ENCODE measurements at places on chromosomes 4 and X.
A peak's percentile ranks its signal among the peaks of the same experiment; 100 is the strongest.

GRCh38 chrX:44173219-44173618 lies 170.3 kb downstream of the EFHC2 start:
- no peak for DNase-seq

DNA sequence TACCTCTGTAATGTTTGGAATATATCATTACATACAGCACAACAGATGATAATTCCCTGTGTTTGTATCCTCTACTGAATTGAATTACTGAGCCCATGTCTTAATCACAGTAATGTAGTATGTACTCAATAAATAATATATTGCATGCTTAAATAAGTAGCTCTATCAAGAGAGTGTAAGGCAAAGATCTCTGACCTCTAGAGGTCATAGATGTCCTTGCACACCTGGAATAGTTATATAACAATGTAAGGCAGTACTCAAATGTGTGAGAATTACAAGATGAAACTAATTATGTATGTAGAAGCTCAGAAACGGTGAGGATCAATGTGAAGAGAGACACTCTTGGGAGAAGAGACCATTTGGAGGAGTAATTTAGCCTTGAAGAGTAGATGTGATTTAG lies 14.3 kb upstream of the GCNA start:
- no peak for DNase-seq

DNA sequence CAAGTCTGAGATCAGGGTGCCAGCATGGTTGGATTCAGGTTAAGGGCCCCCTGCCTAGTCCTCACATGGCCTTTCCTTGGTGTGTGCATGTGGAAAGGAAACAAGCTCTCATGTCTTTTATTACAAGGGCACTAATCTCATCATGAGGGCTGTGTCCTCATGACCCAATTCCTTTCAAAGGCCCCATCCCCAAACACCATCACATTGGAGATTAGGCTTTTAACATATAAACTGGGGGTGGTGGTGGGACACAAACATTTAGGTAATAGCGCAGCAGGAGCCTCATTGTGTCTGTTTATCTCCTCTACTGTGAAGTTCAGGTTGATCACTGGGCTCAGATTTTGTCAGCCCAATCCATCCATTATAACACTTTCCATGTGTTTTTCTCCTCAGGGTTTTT lies 41.0 kb downstream of the BEX3 start:
- no peak for DNase-seq

DNA sequence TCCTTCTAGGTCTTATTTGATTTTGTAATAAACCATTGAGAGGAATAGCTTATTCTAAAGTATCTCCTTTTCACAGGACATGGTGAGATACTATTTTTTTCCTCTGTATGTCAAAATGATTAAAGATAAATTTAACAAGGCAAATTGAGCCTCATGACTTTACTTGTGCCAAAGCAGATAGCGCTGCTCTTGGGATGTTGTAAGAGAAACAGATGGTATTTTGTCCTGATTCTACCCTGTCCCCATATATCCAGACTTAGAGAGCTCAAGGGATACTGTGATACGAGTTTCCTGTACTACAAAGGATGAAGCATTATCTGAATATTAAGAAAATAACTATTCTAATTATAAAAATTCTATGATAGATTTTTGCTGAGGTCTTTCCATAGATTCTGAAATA lies 34.0 kb downstream of the EMCN start:
- DNase-seq = no peak

DNA sequence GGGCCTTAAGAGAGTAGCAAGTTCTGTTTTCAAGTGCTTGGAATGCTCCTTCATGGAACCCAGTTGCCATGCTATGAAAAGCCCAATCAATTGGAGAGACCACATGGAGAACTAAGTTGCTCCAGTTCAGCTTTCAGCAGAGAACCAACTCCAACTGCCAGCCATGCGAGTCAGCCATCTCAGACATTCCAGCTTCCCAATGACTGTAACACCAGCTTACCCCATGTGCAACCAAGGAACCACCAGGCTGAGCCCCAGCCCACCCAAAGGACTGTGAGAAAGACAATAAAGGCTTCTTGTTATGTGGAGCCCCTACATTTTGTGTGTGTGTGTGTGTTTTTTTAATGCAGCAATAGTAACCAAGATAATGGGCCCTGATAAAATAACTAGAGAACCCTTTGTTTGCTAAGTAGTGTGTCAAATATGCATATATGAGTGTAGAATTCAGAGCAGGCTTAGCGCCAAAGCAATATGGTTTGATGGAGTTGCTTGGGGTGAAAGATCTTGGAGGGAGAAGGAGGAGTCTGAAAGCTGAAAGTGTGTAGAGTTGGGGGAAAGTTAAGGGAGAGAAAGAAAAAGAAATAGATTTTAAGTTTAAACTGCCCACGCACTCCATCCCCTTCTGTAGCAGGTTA lies 35.0 kb upstream of the CCKAR start:
- DNase-seq = no peak

DNA sequence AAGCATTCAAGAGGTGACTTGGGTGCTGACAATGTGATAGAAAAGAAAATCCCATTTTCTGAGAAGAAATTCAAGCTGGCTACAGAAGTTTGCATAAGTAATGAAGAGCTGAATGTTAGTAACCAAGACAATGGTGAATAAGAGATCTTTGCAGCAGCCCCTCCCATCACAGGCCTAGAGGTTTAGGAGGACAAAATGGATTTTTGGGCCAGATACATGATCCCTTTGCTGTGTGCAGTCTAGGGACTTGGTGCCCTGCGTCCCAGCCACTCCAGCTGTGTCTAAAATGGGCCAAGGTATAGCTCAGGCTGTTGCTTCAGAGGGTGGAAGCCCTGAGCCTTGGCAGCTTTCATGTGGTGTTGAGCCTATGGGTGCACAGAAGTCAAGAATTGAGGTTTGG lies 107.0 kb upstream of the EPHA5 start:
- DNase-seq = no peak

DNA sequence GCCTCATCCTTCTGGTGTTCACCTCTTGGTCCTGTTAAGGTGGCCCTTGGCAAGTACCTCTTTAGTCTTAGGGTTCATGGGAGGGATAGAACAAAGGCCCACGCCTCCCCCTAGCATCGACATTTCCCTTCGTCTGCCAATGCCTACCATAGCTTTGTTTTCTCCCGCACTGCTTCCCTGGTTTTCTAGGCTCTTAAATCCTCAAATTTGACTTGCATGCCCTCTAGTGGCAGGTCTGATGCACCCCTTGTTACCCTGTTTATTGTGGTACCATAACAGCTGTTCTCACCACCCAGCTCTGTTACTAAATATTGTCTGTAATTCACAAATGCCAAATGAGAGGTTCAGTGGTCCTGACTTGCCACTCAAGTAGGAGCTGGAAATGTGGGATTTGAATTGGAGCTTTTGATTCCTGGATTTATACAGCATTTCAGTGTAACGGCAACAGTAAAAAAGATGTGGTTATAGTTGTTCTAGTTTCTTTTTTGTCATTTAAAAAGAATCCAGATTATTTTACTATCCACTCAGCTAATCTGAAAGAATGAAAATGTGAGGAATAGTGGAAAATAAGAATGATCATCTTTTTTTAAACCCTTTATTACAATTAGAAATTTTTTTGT lies 100.1 kb downstream of the REPS2 start:
- DNase-seq = peak; percentile 54

DNA sequence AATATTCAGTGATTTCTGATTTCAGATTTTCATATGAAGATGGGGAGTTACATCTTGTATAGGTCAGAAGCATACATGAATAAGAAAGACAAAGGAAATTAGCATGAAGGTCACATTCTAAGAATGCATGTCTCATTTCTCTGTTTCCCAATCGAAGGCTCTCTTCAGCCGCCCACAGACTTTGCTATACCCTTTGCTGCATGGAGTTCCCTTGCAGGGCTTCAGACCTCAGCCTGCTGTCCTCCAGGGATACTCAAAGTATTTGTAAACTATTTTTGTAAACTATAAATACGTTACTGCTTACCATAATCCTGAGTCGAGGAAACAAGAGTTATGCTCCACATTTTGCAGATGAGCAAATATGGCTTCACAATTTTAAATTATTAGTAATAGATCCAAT lies 738.4 kb downstream of the PCDH18 start:
- DNase-seq = no peak

DNA sequence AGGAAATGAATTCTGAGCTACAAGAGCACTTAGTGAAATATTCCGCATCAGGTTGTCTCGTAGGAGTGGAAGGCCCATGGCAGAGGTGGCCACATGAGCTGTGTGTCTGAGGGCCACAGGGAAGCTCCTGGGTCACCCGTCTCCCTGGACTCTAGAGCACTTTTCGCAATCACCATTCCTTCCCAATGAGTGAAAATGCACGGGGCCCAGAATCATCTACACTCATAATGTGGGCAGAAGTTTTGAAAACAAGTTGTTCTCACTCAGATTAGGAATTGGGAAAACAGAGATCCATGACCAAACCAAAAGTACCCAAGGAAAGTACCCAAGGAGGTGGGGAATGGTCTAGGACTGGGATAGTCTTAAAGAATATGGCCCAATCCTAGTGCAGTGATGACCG lies 94.4 kb downstream of the SCD5 start:
- no peak for DNase-seq

GRCh38 chr4:27429364-27429871 lies 568.8 kb downstream of the STIM2 start:
- DNase-seq = no peak

DNA sequence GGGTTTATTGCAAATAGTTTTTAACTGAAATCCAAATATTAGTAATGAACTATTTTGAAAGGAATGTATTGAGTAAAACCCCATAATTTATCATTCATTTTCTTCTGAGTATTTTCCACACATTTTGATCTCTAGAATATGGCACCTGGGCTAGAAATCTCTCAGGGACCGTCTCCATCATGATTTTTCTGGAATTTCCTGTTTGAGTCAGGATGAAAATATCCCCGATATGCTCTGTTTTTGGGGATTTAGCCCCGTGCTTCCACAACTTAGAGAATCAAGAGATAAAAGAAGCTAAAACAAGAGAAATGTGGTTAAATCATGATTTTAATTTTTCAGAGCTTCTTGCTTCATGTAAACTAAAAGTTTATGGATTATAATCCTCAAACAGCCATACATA lies 114.2 kb downstream of the SPCS3 start:
- DNase-seq = no peak
